ENCODE measurements at places on chromosomes 4 and X.

- DNase-seq, result no peak
These were observed 28.0 kb upstream of the MXD4 start for GRCh38 chr4:2289955-2290333.

GRCh38 chr4:99665983-99666382, 8.4 kb upstream of the C4orf54 start:
- no peak for DNase-seq

DNA sequence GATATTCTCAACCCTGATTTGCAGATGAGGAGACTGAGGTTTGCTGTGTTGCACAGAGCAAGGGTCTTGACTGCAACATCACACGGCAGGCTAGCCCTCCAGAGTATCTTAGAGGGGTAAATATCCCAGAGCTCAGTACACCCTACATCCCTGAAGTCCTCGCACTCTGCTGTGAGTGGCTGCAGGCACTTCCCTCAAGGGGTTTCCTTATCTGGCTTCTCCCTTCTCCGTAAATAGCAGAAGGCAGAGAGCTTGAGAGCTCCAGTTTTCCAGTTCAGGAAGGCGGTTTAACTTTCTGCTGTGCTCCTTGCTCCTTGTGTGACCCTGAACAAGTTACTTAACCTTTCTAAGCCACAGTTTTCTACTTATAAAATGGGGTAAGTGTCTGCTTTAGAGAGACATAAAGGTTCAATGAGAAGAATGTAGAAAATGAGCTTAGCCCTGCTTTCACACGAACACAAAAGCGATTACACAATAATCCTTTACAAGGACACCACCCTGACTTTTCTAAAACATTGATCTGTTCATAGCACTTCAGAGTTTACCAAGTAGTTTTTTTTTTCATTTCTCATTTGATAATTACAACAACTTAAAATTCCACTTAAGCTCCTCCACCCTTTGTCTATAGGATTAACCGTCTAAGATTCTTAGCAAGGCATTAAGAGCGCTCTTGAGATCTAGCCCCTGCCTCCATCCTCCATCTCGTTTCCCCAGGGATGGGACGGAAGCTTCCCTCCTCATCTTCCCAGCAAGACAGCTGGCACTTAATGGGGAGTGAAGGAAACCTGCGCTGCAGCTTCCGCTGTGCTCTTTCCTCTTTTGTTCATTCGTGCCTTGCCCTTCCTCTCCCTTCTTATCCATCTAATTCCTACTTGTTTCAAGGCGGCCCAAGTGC, 68.4 kb downstream of the TAPT1 start:
- no peak for DNase-seq

DNA sequence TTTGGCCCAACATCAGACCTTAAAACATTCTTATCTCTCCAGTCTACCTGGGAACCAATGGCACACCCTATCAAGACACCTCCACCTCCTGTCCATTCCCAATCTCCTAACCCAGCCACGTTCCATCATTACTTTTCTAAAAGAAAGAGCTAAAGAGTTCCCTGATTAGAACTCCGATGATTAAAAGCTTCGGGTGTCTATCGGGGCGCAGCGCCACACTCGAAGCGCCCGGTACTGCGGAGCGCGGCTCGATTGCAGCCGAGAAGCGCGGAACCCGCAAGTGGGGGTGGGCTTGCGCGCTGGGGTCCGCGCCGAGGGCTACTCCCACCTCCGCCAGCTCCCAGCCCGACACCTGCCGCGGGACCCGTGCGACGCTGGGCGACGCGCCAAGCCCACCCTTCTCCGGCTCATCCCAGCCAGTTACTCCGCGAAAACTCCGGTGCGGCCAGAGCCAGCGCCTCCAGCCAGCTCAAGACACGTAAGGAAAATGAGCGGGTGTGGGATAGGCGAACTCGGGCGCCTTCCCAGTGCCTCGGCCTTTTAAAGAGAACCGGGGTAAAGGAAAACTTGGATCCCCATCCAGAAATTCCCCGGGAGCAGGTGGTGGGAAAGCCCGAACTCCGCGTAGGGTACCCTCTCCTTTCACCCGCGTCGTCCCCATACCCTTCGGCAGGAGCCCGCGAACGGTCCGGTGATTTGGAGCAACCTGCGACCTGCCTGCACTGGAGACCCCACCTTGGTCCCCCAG, 593 bp downstream of the NPY1R start:
- DNase-seq, result no peak

- DNase-seq, result peak; percentile 92
These were observed 40.2 kb downstream of the ATP10D start for GRCh38 chr4:47525154-47525819.

- no peak for DNase-seq
These were observed 395.0 kb upstream of the SPOCK3 start for GRCh38 chr4:167629272-167629671.

Data from HCEC 1CT (cell line).